ENCODE measurements at places on chromosomes 7 and 10. TPM values are rescaled to one million over a fixed set of nuclear protein-coding genes. Genes with fewer than 3 reads are reported as not detected.

GRCh38 chr10:34576797-34577196, 238.3 kb downstream of the PARD3 start:
- no peak for DNase-seq

GRCh38 chr7:138893258-138893657, 87.9 kb downstream of the KIAA1549 start:
- no peak for DNase-seq

Gene MTPN
- total RNA-seq = 97.6 TPM

Gene ADRB1
- 1.6 TPM for total RNA-seq

DNA sequence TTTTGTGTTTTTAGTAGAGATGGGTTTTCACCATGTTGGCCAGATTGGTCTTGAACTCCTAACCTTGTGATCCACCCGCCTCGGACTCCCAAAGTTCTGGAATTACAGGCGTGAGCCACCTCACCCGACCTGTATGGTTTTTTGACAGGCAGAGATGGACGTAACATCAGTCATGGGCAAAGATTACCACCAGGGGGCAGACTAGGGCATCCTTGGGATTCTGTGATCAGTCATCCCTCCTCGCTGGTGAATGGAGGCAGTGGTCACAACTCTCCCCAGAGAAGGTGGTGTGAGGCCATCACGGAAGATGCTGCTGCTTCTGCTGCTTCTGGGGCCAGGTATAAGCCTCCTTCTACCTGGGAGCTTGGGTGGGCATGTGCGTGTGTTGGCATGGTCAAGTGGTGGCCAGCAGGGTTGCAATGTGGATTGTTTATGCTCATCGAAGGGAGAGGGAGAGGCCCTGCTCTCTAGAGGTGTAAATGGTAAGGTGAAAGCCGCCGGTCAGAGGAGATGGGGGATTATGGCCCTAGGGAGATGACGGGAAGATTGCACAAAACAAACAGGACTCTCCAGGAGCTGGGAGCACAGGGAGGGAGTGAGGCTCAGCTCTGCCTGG, 122.7 kb upstream of the PRSS1 start:
- DNase-seq = peak; percentile 69

DNA sequence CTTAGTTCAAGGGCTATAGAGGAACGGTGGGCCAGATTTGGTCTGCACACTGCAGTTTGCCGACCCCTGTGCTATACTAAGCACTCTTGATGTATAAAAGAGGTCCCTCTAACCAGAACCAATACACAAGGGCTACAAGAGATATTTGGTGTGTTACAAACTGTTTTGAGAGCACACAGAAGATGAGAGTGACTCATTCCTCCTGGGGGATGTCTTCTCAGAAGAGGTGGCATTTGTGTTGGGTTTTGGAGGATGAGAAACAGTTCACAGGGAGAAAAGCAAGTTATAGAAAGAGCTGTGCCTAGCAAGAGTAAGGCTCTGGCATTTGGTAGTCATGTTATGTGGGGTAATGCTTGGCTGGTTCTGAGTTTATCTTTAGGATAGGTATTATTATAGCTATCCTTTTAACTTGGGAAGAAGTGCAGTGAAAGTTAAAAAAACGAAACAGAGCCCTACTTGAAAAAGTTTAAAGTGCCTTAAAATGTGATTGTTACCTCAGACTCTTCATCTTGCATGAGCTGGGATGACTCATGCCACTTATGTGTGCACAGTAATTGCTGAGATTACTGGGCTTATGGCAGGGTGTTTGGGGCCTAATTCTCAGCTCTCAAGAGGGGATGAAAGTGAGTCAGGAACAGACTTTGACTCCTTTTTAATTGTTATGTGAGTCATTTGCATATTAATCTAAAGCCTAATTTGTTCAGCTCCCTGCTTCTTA, 160.4 kb downstream of the KIF20B start:
- DNase-seq = no peak

- DNase-seq = no peak
Observed at GRCh38 chr10:101223274-101224059, 5.8 kb downstream of the LBX1 start.

GRCh38 chr10:7162331-7162730, 248.5 kb downstream of the SFMBT2 start:
- no peak for DNase-seq

DNA sequence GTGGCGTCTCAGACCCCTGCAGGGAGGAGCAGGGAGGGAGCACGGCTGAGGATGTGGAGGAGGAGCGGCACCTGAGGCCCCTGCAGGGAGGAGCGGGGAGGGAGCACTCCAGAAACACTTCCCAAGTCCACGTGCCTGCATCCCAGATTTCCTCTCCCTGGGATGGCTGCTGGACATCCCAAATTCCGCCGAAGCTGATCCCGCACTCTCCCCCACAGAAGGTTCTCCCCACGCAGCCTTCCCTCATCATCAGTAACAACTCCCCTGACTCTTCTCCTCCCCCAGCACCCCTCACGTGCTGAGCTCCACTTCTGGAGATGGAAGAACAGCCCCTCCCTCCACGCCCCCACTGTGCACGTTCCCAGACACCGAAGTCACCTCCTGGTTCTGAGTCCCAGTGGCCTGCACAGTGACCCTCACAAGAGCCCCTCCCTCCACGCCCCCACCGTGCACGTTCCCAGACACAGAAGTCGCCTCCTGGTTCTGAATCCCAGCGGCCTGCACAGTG, 17.8 kb upstream of the FOXL3 start:
- DNase-seq = no peak

Gene SLC13A1
- total RNA-seq = 2.6 TPM

Gene ICA1
- 66.1 TPM for total RNA-seq

GRCh38 chr10:117673230-117674010, 130.9 kb downstream of the EMX2 start:
- DNase-seq = no peak

- no peak for DNase-seq
Observed at GRCh38 chr7:151705636-151706276, 171.2 kb downstream of the PRKAG2 start.

Gene FAM25C
- total RNA-seq = not detected

Gene SORBS1
- 20.6 TPM for total RNA-seq

GRCh38 chr10:129021594-129022304, 445.3 kb upstream of the MGMT start:
- no peak for DNase-seq

DNA sequence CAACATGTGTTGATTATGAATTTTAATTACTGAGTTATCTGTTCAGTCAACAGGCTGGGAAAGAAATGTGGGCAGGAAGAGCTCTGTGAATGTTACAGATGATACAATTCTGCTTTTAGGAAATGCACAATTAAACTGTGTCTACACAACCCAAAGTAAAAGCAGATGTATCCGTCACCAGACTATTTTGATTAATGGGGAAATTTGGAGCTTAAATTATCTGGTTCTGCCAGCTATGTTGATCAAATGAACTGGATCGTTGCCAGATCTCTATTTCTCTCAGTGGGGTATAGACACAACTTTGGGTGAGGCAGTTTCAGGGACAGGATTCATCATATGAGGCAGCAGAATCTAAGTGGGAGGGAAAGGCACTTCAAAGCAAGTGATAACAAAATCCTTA, 136.5 kb downstream of the NEUROD6 start:
- DNase-seq = no peak

GRCh38 chr10:49632406-49633317, 18.8 kb downstream of the CHAT start:
- peak; percentile 8 for DNase-seq

- DNase-seq = no peak
Observed at GRCh38 chr10:88076027-88076880, 212.8 kb downstream of the PTEN start.

- no peak for DNase-seq
Observed at GRCh38 chr10:69948261-69948660, 104.4 kb upstream of the MACROH2A2 start.

Gene SRGN
- 38.0 TPM for total RNA-seq

Gene FAM24A
- total RNA-seq = not detected

DNA sequence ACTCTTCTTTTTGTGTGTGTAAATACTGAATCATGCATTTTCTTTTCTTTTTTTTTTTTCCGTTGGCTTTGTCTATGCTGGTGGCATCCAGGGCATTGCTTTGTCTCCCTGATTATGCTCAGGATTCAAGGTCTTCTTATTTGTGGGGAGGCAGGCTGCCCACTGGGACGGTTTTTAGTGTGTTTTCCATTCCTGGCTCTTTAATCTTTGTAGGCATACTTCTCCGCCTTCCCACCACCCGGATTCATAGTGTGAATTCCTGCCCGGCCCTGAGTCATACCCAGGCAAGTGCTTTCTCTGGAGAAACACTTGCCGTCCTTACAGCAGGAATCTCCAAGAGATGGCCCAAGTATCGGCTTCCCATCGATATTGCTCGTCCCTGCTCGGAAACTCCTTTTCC, 5.2 kb downstream of the ZNF655 start:
- DNase-seq = no peak

GRCh38 chr10:99232360-99232999, 3.2 kb downstream of the HPSE2 start:
- no peak for DNase-seq

GRCh38 chr7:47485640-47486435, 96.1 kb downstream of the TNS3 start:
- no peak for DNase-seq

Gene UFSP1
- total RNA-seq = 2.7 TPM

Gene TBL2
- 36.3 TPM for total RNA-seq

DNA sequence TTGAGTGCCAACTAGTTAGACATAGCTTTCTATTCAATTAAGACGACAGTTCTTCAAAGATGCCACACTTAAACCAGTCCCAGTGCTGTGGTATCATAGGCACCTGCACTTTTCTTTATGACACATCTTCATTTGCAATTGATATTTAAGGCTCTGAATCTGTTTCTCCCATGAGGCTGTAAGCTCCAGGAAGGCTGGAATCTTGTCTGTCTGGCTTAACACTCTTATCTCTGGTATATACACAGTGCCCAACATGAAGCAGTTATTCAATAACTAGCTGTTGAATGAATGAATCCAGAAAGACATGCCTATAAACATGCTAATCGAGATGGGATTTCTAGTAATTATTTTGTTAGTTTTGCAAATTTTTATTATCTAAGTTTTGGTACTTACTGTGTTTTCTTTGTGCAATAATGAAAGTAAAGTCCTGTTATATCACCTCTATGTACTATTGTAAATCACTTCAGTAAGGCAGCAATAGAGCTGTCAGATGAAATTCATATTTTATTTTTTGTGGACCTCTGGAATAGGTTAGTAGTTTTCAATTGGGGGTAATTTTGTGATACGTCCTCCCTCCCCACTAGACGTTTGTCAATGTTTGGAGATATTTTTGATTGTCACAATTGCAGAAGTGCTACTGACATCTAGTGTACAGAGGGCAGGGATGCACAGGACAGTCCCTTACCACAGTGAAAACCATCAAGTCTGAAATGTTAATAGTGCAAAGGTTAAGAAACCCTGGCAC, 51.3 kb upstream of the STEAP4 start:
- DNase-seq = no peak

DNA sequence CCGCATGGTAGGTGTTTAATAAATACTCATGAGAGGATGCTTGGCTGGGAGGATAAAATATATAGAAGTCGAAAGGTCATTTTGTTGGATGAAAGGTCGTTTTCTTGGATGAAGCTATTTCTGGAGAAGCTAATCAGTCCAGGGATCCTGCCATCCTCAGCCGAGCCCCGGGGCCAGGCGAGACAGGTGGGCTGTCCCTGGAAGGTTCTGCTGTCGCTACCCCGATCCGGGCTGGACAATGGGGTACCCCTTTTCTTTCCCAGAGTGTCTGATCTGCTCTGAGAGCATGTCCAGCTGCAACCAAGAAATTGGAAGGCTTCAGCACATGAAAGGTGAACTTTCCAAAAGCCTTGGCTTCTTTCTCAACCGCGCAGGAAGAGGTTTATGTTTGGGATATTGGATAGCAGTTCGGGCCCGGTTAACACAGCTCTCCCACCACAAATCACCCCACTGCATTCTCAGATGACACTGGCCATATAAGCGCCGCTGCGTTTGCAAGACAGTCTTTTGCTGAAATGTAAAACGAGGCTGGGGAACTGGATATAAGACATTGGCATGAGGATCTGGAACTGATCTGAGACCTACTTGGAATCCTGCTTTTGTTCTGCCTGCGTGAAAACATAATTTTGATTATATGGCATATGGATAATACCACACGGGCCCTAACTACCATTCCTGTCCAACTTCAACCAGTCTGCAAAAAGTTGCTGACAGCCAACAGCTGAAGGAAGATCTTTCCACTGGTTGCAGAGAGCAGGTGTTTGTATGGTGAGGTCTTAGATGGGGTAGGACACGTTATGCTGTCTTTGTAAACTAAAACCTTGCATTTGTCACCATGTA, 31.2 kb upstream of the MSRB2 start:
- DNase-seq = no peak

Gene ADAM12
- 0.61 TPM for total RNA-seq

GRCh38 chr10:49182776-49183175, 5.4 kb downstream of the TMEM273 start:
- DNase-seq = no peak

Gene CPN1
- total RNA-seq = not detected

Gene UPK3B
- total RNA-seq = 7.2 TPM

DNA sequence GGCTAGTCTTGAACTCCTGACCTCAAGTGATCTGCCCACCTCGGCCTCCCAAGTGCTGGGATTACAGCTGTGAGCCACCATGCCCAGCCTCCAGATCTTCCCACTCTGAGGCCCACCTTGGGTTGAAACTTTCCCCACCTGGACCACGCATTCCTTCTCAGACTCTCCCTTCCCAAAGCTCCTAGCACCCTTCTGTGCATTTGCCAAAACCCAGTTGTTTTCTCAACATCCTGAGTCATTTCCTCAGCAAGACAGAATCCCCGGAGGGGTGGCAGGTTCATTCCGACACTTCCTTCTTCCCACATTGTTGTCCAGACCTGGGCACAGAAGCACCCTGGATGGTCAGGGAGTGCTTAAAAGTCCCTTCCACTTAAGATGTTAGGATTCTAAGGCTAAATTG, 28.9 kb downstream of the BAG3 start:
- DNase-seq = no peak

Gene PKD1L1
- total RNA-seq = 0.56 TPM

Gene EBLN1
- total RNA-seq = not detected

Gene PPP1R17
- not detected for total RNA-seq

DNA sequence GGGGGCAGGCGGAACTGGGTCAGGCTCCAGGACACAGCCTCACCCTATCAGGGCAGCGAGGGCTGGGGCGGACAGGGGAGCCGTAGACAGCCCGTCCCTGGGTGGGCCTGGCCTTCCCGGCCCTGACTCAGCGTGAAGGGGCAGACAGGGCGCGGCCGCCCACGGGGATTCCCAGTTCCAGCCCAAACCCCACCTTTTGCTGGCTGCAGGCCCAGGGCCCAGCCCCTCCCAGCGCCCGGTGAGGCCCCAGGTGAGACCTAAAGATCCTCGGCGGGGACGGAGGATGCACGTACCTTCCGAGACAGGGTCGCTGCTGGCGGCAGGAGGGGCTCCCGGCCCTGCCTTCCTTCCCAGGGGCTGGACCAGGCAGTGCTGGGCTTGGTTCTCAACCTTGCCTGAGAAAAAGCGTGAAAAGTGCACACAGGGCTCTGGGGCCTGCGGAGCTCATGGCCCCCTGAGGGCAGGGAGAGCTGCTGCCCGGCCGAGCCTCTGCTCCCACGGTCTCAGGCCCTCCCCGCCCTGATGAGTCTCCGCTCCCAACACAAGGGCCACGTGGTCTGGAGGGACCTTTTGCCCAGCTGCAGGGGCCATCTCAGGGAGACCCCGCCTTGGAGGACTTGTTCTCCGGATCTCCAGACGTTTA, 43.9 kb upstream of the DNAJB6 start:
- peak; percentile 83 for DNase-seq

Gene FAM241B
- 3.2 TPM for total RNA-seq

- no peak for DNase-seq
Observed at GRCh38 chr10:60105295-60105695, 198.9 kb upstream of the CCDC6 start.

GRCh38 chr10:128814782-128815181, 652.3 kb upstream of the MGMT start:
- no peak for DNase-seq
